ENCODE measurements at places on chromosomes 4 and X.

GRCh38 chr4:34258176-34258575 is 1986.1 kb downstream of the ARAP2 start:
- no peak for DNase-seq

- no peak for DNase-seq
These were observed 13.9 kb downstream of the TMEM165 start for GRCh38 chr4:55409468-55410171.

- DNase-seq: no peak
These were observed 180.0 kb downstream of the GALNTL6 start for GRCh38 chr4:171993247-171993646.

DNA sequence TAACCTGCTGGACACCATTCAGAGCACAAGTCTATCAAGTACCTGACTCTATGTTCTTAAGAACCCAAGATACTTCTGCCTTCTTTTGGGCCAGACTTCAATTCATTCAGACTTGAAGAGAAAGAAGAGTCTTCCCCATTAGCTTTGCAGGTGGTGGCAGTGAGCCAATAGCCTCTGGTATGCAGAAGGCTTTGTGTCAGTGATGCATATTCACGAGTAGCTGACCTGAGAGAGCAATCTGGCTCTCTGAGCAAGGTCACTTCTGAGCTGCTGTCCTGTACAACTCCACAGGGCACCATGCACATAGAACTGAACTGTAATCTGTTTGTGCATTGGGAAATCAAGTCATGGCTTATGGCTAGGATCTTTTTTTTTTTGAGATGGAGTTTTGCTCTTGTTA is 39.9 kb upstream of the SPINK2 start:
- no peak for DNase-seq

GRCh38 chr4:183100827-183101226 is 1.8 kb downstream of the WWC2 start:
- DNase-seq: no peak

GRCh38 chrX:137930533-137930932 is 364.6 kb downstream of the ZIC3 start:
- DNase-seq: no peak

GRCh38 chr4:94285666-94286065 is 57.0 kb downstream of the HPGDS start:
- no peak for DNase-seq

DNA sequence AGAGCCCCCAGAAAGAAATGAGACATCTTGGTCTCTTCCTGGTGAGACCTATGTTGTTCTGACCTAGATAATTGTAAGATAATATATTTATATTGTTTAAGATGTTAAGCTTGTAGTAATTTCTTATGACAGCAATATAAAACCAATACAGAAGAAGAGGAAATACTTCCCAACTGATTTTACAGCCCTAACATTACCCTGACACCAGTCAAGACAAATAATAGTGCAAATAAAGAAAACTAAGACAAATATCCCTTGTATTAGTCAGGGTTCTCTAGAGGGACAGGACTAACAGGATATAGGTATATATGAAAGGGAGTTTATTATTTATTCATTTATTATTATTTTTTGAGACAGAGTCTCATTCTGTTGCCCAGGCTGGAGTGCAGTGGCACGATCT is 18.7 kb downstream of the TCEAL8 start:
- DNase-seq: no peak

- no peak for DNase-seq
These were observed 85.6 kb upstream of the KIT start for GRCh38 chr4:54572152-54572542.

- no peak for DNase-seq
These were observed 507 bp downstream of the LIN54 start for GRCh38 chr4:83010111-83010521.

GRCh38 chr4:5204781-5205180 is 153.5 kb downstream of the STK32B start:
- DNase-seq: no peak

- DNase-seq: no peak
These were observed 382.2 kb upstream of the INTU start for GRCh38 chr4:127250577-127250976.

DNA sequence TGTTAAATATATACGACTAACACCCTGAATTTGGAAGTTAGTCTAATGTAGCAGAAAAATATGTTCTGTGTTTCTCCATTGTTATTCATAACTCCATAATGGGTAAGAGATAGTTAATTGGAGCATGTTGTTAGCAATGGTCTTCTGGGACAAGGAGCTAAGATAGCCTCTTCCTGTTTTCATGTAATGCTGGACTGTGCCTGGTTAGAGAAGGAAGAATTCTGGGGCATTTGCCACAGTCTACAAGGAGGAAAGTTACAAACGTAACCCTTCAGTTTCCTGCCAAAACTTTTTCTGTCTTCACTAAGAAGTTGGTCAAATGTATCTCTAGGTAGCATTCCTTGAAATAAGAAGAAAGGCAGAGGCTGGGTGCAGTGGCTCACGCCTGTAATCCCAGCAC is 5.8 kb downstream of the PRDX4 start:
- no peak for DNase-seq

DNA sequence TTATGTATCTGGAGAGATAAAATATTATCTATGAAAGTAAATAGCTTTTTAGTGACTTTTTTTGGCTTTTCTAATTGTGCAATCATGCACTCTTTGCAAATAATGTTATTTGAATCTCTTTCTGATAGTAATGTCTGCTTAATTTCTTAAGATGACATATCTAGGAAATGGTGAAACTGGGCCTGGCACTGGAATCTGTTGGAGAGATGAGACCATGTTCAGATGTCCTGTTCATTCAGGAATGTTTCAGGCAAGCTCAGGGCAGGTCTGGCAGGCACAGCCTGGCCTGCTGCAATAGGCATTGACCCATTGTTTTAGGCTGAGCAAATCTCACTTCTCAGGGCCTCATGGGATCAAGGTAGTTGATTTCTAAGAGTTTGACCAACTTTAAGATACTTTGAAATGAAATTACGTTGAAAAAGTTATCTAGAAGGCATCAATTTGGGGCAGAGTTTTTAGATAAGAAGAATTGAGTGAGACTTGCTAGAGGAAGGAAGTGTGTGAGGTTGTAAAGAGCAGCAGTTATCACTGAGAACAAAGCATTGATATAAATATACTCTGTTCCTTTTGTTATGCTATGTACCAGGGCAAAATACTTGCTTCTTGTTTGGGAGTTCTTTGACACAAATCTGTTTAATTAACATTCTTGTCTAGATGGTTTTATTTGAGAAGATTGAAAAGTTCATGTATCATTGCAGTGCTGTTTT is 133.0 kb upstream of the LEF1 start:
- DNase-seq: no peak

Data from activated CD4-positive, alpha-beta T cell treated with anti-CD3 and anti-CD28 coated beads, Interleukin-2, amount 50 U/mL, for 24 hours (primary cell).